ENCODE measurements at places on chromosomes 7 and 10.

DNA sequence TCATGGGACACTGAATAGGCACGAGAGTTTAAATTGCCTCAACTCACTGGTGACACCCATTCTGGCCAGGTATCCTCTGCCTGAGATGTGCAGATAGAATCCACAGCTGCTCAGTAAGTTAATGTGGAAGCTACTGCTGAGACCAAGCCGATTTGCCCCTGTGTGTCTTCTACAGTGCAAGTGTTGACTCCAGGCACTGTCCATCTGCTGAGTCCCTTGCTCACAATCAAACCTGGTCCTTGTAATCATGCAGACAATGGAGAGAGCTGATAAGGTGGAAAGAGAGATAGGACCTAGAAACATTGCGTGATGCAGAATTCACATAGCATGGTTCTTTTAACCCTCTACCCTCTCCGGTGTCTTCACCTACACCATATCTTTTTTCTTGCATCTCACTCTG, 101.4 kb downstream of the ITGB8 start:
- no peak for DNase-seq

DNA sequence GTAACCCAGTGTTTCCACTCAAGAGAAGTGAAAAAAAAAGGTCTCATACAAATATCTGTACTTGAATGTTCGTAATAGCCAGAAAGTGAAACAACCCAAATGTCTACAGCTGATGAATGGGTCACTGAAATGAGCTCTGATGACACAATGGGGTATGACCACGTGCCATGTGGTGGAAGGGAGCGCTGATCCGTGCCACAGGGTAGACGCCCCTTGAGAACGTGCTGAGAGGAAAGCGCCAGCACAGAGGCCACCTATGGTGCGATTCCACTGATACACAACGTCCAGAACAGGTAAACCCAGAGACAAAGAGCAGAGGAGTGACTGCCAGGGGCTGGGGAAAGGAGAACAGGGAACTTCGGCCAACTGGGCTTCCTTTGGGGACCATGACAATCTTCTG, 50.3 kb downstream of the MAD1L1 start:
- no peak for DNase-seq

DNA sequence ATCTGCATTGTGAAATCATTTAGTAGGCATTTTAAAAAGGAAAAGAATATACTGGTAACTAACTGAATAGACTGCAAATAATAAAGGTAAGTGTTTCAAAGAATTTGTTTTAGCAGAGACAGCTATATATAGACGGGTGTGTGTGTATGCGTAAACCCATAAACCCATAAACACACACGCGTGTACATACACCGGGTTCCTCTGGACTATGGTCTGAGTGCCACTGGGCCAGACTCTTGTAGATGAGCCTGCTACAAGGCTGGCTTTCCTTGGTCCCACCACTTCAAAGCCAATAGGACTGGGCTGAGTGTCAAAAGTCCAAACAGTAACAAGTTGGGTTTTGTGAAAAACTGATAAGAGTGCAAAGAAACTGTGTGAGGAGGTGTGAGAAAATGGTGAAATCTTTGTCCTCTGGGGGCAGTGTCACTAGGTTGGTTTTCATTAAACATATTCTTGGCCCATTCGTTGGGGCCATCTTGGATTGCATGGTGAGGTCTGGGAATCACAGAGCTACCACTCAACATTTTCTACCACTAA, 39.8 kb downstream of the GNA12 start:
- no peak for DNase-seq

DNA sequence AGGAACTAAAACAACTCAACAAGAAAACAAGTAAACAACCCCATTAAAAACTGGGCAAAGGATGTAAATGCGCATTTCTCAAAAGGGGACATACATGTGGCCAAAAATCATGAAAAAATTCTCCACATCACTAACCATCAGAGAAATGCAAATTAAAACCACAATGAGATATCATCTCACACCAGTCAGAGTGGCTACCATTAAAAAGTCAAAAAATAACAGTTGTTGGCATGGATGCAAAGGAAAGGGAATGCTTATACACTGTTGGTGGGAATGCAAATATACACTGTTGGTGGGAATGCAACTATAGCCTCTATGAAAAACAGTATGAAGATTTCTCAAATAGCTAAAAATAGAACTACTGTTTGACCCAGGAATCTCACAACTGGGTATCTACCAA, 60.0 kb upstream of the LANCL2 start:
- DNase-seq: no peak

GRCh38 chr7:17849504-17849903, 90.8 kb downstream of the SNX13 start:
- no peak for DNase-seq

DNA sequence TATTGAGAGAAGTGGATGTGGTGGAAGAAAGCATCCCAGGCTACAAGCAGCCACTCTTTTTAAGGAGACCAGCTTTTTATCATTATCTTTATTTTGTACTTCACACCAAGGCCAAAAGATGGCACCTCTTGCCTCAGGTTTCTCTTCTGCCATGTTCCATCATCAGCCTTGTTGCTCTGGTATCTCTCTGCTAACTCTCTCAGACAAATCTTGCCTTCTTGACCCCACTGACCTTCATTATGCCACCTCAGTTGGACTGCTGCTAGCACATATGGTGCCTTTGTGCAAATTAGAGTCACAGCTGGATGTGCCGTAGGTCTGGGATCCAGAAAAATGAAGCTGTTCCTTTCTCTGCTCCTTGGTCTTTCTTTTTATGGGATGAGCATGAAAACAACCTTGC, 47.1 kb upstream of the DYNC1I1 start:
- no peak for DNase-seq

GRCh38 chr10:27500886-27501285, 3.2 kb upstream of the RAB18 start:
- DNase-seq: no peak

- no peak for DNase-seq
Measured at GRCh38 chr7:3649250-3649649, 348.2 kb downstream of the SDK1 start.

DNA sequence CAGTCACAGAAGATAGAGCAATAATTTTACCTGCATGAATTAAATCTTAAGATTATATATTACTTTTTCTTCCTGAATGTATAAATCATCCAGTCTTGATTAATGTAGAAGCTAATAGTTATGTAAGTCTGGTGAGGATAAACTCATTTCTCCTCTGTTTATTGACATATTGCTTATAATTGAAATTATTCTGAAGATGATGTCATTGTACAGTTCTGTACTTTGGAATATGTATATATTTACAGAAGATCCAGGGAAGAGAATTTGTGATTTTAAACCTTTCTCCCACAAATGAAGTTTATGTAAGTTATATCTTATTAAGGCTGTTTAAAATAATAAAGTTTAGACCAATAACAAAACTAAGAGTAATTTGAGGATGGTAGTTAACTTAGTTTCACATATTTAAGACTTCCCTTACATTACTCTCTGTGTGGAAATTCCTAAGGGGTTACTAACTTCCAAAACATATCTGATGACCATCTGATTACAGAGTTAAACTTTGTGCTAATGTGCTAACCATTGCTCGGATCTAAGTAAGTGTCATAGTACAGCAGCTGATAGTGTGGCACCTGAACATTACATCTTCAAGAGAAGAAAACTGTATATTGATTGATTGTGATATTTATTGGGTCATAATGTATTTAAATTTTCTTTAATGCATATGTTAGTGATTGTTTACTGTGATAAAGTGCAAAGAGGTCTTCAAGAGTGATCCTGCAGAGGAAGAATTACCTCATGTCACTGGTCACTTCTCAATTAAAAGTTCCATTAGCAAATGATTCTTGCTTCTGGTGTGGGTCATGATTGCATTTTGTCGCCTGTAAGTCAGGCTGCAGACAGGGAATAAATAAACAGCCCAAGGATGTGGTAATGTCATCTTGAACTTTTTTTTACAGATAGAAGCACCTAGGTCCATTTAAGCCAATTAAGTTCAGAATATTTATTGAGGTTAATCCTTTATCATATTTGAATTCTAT, 96.9 kb downstream of the UBE3C start:
- no peak for DNase-seq

DNA sequence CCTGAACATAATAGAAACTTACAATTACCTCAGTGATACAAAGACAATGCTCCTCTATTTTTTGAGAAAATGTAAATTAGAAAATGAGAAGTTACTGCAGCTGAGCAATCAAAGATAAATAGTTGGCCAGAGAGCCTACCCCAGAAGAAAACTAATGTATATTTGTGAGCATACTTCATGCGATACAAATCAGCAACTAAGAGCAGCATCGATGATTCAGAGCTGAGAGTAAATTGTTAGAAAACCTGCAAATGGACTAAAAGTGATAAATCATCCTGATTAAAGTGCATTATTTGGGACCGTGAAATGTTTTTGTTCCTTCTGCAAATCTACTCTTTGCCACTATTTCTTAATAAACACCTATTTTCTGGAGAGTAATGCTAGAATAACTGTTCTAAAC, 285.7 kb downstream of the PPP1R3A start:
- no peak for DNase-seq

GRCh38 chr10:69468751-69469089, 17.5 kb downstream of the TSPAN15 start:
- no peak for DNase-seq

- no peak for DNase-seq
Measured at GRCh38 chr10:87875929-87876571, 12.6 kb downstream of the PTEN start.

DNA sequence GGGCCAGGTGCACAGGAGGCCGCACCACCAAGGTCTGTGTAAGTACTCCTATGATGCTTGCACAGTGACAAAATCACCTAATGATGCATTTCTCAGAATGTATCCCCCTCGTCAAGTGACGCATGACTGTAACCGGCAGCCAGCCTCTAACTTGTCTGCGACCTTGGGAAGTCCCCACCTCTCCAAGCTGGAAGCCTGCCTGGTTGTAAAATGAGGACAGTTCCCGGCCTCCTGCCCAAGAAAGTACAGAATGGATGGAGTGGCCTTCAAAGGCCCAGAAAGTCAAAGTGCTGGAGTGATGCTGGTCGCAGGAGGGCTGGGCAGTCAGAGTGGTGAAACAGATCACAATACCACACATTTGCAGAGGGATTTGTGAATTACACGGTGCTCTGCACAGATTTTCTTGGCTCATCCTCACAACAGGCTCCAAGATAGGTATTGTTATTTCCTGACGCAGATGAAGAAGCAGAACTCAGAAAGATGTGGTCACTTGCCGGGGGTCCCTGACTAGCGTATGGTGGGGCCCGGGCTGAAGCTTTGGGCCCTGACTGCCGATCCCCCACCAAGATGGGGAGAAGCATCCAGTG, 22.8 kb downstream of the SPOCK2 start:
- no peak for DNase-seq

DNA sequence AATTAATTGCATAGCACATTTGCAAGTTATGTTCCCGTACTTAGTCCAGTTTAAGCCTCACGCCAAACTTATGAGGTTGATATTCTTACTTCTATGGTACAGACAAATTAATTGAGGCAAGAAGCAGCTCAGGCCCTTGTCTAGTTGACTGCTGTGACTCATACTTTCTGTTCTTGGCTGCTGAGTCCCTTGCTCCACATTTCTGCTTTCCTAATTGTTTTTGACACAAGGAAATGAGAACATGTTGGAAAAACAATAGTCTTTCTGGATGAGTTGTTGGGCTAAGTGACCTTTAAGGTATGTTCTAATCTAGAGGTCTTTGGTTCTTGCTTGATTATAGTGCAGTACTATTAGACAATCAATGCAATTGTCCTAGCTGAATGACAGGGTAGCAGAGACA, 331.8 kb downstream of the NRG3 start:
- no peak for DNase-seq

GRCh38 chr10:12887780-12888179, 113.7 kb downstream of the CCDC3 start:
- no peak for DNase-seq

DNA sequence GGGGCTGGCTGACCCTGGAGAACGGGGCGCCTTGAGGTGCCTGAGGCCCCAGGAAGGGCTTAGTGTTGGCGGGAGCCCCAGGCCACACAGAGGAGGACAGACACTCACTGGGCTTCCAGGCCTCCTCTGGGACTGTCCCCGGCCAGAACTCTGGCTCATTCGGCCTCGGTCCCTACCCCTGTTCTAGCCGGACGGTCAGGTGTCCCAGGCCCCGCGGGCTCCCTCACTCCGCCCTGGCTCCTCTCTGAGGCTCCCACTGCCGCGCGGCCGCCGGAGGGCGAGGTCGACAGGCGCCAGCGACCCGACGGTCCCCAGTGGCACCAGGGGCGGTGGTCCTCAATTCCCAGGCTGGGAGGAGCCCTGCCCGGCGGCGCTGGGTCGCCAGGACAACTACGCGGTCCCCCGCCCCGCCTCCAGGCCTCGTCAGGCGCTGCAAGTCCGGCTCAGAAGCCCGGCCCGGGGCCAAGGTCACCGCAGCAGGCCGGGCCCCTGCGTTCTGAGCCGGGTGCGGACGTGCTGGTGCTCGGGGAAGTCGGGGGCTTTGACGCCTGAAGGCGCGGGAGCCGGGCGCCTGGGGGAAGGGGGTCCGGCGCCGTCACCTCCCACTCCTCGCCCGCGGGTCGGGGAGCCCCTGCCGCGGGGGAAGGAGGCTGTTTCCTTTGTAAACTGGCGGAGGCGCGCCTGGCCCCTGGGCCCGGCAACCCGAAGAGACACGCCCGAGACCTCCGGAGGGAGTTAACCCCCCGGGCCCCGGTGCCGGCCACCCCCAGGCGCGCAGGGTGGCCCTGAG, 1.1 kb upstream of the PWWP2B start:
- DNase-seq: no peak

GRCh38 chr10:100072514-100072913, 9.2 kb downstream of the CPN1 start:
- DNase-seq: no peak

GRCh38 chr10:72692744-72692993, 726 bp downstream of the MCU start:
- DNase-seq: no peak

GRCh38 chr10:119246862-119247549, 39.6 kb downstream of the GRK5 start:
- no peak for DNase-seq

DNA sequence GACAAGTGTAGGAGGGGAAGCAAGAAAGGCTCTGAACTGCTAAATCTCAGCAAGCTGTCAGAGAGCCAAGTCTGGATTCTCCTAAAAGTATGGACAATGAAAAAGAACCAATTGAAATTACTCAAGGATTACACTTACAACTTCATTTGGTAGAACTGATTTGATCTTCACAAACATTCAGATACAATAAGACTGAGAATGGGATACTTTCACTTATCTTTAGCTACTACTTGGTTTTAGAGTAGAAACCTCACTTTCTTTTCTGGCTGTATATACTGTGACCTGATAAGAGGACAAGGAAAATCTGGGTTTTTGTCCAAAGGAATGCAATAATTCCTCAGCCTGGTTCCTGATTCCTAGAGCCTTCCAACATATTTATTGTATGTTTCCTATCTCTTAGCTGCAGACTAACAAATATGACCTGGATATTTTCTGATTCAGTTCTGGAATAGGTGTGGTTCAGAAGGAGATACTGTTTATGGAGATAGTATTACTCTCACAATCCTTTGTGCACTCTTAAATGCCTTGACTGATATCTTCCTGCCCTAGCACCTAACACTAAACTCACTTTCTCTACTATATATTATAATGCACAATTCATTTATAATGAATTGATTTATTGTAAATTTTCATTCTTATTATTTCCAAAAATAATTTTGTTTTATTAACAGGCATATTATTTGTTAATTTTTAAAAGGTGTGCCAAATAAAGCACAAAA, 7.3 kb downstream of the SEMA3A start:
- no peak for DNase-seq
